HFFc6 (cell line): ENCODE measurements at places on chromosomes 4 and X. TPM values are rescaled to one million over a fixed set of nuclear protein-coding genes. Genes with fewer than 3 reads are reported as not detected.

DNA sequence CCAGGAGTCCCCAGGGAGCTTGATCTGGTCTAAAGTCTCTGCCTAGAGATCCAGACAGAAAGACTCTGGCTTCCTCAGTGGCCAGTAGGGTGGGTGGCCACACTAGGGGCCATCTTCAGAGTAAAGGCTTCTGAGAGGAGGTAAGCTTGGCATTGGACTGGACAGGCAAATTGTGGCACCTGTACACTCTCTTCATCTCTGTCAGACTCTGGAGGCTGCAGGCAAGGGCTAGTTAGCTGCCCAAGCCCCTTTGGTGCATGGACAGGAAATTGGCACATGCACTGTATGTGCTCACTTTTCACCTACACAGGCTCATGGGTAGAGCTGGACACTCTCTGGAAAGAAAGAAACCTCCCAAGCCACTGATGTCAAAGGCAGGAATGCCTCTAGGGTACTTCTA, 142.8 kb downstream of the PJA1 start:
- H3K4me3 ChIP-seq = no peak overlapping the region
- no peak for DNase-seq
- H3K27me3 ChIP-seq = no peaks in the 10 kb centered on the region; the same call in 1 of the 2 replicates

ARAP2 gene
- total RNA-seq = not detected in 3 replicates

GRCh38 chrX:136780763-136781162, at the start of gene ARHGEF6:
Gene ARHGEF6 (minus strand): TSS chrX:136780932. CDS start chrX:136780882, 50 bp downstream.
- H3K4me1 ChIP-seq = peaks cover 38% of the 10 kb centered on the region
- H3K27ac ChIP-seq = peak within 1 kb of the TSS; percentile 80
- no peak for DNase-seq
- peak within 1 kb of the TSS; percentile 86 for H3K4me3 ChIP-seq

TXLNG gene
- total RNA-seq = 6.9 to 8.2 TPM (median 7.6 TPM) in 3 replicates

- H3K4me1 ChIP-seq = peaks cover 15% of the 10 kb centered on the region
- peak; percentile 83 for DNase-seq
- H3K36me3 ChIP-seq = no peaks in the 10 kb centered on the region
- peaks cover 1% of the 10 kb centered on the region; the same call in 1 of the 2 replicates for H3K27me3 ChIP-seq
Measured at GRCh38 chrX:152941328-152942076, 43.6 kb downstream of the ZNF185 start.
